SIG-M5 (cell line): ENCODE measurements at places on chromosomes 2 and 18.

DNA sequence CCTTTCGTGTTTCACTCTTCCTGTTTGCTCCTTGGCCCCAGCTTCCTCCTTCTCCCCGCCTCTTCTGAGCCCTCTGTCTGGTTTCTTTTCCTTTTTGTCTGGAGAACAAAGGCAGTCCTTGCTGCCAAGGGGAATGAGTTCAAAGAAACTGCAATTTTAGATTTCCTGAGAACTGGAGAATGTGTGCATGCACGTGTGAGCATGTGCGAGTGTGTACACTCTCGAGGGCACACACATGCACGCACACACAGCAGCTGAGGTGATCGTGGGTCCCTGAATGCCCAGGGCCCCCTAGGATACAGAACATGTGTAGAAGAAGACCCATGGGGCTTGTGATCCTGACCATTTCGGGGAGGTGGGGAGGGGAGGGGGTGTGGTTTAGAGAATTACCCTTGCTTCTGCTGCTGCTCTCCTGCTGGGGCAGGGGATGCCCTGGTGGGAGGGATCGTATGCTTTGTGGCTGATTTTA, 151.8 kb downstream of the DYSF start:
- no peak for DNase-seq

GRCh38 chr18:9137168-9138066, 836 bp downstream of the ANKRD12 start:
- DNase-seq = no peak

- no peak for DNase-seq
Measured at GRCh38 chr2:236499691-236500578, 69.7 kb upstream of the ACKR3 start.

DNA sequence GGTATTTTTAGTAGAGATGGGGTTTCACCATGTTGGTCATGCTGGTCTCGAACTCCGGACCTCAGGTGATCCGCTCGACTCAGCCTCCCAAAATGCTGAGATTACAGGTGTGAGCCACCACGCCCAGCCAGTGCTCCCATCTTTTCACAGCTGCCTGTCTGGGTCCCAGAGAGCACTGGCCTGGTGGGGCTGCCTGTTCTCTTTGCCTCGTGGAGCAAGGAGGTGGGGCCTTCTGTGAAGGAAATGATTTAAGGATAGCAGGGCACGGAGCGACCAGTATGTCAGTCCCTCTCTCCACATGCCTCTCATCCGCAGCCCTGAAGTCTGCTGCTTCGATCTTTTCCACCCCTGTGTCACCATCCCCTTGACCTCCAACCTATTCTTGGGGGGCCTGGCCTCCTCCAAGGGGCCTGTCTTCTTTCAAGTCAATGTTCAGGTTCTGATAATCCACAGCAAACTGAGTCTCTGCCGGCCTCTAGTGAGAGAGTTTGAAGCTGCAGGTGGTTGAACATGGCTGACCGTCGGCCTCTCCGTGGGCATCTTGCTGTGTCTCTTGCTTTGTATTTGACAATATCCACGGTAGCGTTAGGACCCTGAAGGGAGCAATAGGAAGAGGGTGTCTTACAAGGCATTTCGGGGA, 28.2 kb upstream of the GIGYF2 start:
- DNase-seq = no peak

GRCh38 chr2:20135631-20136050, 84.2 kb upstream of the LAPTM4A start:
- no peak for DNase-seq

DNA sequence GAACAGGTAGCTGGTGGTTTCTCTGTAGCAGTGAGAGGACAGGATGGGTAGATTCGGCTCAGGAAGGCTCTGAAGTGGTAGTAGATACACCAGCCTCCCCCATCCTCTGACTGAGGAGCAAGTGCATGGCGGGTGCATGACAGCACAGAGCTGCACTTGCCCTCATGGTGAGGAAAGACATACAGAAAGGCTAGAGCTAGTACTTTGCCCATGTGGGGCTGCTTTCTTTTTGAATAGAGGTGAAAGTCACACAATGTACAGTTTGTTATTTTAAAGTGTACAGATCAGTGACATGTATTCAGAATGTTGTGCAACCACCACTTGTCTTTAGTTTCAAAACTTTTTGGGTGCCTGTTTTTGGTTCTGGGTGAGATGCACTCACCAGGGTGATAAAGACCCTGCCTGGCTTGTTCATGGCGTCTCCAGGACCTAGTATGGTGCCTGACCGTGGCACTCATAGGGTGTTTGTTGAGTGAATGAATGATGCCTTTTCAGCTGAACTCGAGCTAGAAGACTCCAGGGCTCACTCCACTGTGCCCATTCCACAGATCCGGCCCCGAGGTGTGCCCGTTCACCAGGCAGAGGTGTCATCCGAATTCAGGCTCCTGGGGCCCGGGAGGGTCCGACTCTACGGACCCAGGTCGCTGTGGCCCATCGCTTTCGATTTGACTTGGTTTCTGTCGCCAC, 421 bp upstream of the VAMP5 start:
- no peak for DNase-seq

GRCh38 chr18:41140506-41140905, 814.5 kb upstream of the PIK3C3 start:
- no peak for DNase-seq

DNA sequence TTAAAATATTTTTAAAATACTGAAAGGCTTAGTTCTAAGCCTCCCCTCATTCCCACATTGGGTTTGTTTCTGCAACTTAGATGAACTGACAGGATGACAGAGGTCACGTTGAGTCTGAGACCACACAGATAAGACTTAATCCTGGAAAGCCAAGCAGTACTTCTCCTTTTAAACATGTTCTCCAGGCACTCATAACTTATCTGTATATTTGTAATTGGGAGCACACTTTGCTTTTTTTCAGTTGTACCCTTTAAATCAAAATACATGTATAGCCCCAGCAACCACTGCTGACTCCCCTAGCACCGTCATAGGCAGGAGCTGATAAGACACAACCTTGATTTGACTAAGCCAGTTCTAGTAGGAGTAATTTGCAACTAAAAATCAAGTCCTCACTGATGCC, 394.8 kb downstream of the PID1 start:
- DNase-seq = no peak

DNA sequence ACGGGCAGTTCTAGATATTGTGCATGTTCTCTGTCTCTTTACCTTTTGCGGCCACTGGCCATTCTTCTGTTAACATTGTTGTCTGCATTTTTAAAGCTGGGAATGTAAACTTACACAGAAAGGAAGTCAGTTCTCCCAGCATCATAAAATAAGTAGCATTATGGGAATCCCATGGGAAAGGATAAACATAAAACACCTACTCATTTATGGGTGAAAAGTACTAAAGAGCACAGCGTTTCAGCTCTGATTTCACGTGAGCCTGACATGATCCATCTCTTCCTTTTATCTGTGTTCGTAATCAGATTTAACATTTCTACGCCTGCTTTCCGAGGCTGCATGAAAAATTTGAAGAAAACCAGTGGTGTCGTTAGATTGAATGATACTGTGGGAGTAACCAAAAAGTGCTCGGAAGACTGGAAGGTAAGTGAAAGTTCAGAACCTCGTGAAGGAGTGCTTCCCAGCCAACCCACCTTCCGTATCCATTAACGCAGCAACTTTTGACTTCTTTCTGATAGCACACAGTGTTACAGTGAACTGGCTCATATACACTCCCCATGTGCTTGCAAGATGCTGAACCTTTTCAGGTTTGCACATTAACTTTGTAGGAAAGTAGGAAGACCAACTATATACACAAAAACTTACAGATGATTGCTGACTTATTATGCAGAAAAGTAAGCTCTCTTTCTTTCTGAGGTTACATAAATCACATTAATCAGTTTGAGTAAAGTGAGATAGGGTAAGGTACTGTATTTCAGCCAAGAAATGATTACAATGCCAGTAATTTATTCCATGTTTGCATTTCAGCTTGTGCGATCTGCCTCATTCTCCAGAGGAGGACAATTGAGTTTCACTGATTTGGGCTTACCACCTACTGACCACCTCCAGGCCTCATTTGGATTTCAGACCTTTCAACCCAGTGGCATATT, 86.5 kb upstream of the TTC39C start:
- DNase-seq = no peak

GRCh38 chr2:138445227-138445626, 56.3 kb upstream of the SPOPL start:
- no peak for DNase-seq

- no peak for DNase-seq
Measured at GRCh38 chr2:47118581-47118980, 36.5 kb downstream of the STPG4 start.

- no peak for DNase-seq
Measured at GRCh38 chr2:145203891-145204290, 684.0 kb upstream of the ZEB2 start.

DNA sequence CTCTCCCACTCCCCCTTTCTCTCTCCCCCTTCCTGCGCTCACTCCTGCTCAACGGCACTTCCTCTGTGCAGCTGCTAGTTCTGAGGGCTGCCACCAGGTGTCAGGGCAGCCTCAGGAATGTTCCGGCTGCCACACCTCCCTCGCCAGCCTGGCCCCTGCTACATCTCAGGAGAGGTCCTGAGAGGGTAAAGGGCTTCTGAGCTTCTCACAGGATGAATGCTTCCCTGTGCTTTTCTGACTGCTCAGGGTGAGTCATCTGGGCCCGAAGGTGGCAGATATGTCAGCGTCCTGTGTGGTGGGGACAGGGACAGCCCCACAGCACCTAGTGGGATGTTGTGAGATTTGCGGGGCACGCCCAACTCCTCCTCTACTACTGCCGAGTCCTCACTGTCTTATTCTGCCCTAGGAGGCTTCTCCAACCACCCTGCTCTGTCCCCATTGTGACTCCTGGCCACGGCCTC, 49.0 kb downstream of the PLEKHB2 start:
- peak; percentile 20 for DNase-seq

DNA sequence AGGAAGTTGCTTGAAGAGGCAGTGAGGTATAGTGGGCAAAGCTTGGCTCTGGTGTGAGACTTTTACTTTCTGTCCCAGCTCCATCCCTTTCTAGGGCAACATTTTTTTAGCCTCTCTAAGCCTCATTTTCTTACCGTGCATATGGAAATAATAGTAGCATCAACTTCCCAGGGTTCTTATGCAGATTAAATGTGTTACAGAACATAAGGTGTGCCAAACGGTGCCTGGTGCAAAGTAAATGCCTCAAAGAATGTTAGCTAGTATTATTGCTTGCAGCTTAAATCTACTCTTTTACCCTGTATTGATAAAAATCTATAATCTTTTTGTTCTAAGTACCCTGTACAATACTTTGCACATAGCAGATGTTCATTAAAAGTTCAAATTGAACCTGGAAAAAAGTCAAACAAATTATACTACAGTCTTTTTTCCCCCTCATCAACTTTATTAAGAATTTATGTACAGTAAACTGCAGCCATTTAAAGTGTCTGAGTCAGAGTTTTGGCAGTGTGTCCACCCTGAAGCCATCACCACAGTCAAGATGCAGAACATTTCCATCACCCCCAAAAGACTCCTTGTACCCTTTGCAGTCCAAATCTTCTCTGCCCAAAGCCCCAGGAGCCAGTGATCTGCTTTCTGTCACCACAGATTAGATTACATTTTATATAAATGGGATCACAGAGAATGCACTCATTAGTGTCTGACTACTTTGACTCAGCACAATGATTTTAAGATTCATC, 10.6 kb downstream of the MAPRE2 start:
- no peak for DNase-seq

GRCh38 chr18:36862182-36862581, 33.3 kb downstream of the KIAA1328 start:
- DNase-seq = no peak

GRCh38 chr2:147827088-147827375, 17.8 kb upstream of the ACVR2A start:
- DNase-seq = no peak

- DNase-seq = no peak
Measured at GRCh38 chr18:59954755-59955156, 55.0 kb downstream of the PMAIP1 start.

GRCh38 chr2:113253453-113253852, 25.3 kb downstream of the PAX8 start:
- DNase-seq = no peak

GRCh38 chr2:50335433-50335832, 696.5 kb downstream of the NRXN1 start:
- DNase-seq = no peak

DNA sequence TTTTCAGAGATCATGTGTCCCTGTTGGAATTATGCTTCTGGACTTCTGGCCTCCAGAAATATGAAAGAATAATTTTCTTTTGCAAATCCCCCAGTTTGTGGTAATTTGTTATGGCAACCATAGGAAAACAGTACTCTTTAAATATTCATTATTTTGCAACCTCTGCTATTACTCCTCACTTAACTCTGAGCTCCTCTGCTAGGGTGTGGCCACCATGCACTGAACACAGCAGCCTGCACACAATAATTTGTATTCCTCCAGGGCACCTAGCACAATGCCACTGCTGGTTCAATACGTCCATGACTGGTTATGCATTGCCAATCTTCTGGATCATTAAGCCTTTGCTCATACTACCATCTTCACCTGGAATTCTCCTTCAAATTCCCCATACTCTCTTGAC, 232.0 kb downstream of the CNTNAP5 start:
- DNase-seq = no peak

- no peak for DNase-seq
Measured at GRCh38 chr18:55337908-55338521, 250.0 kb downstream of the TCF4 start.

GRCh38 chr2:54106631-54107454, 8.6 kb upstream of the ACYP2 start:
- no peak for DNase-seq

DNA sequence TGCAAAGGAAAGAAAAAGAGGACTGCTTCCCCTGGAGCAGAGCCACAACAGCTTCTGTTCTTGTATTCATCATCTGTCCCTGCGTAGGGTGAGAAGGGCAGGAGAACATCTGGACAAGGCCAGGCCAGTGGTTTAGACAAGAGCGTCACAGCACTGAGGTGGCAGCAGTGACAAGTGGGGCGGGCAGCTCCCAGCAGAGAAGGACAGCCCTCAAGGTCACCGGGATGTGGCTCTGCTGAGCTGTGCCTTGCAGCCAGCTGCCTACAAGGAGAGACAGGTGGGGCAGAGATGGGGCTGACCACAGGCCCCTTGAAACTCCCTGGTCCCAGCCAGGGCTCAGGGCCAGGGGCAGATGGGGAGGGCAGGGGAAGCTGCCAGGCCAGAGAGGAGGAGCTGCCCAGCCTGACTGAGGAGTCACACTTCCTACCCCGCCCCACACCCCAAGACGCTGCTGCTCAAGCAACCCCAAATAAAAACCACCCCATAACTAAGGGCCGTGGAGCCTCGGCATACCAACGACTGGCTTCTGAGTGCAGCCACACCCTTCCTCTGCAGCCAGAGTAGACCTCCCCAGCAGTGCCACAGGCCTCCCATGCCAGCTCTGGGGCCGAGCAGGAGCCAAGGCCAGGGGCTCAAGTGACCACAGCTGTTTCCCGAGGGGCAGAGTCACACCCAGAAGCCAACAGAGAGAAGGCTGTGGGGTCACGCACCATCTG, 5.4 kb downstream of the RAB11FIP5 start:
- DNase-seq = no peak
